ENCODE measurements at places on chromosomes 5 and 9. TPM values are rescaled to one million over a fixed set of nuclear protein-coding genes. Genes with fewer than 3 reads are reported as not detected.

DNA sequence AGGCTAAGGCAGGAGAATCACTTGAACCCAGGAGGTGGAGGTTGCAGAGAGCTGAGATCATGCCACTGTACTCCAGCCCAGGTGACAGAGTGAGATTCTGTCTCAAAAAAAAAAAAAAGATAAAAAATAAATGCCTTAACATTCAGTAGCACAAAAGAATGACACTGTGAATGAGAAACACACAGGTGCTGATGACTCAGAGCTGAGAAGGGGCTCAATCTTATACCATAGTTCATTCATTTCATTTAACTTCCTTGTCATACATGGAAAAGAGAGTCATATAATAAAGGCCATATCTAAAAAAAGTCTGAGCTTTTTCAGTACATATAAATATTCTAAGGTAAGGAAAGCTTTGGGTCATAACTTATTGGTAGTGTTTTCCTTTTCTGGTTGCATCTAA lies 40.6 kb downstream of the WWC1 start:
- H3K27me3 ChIP-seq = no peaks in the 10 kb centered on the region
- DNase-seq = no peak
- H3K4me1 ChIP-seq = no peaks in the 10 kb centered on the region
- H3K4me3 ChIP-seq = no peak overlapping the region
- no peaks in the 10 kb centered on the region for H3K36me3 ChIP-seq
- H3K27ac ChIP-seq = no peak overlapping the region

DNA sequence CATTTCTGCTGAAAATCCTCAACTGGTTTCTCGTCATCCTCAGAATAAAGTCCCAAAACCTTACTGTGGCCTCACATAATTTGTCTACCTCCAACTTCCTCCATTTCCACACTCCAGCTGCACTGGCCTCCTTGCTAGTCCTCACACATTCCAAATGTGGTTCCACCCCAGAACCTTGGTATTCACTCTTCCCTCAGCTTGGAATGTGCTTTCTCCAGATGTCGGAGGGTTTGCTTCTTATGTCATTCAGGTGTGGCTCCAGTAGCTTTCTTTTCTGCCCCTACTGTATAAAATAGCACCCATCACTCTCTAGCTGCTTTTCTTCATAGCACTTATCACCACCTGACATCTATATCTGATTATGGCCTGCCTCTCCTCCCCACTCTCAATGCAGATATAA lies 102.5 kb upstream of the IFNK start:
- H3K27me3 ChIP-seq = no peaks in the 10 kb centered on the region
- no peak overlapping the region for H3K27ac ChIP-seq
- no peaks in the 10 kb centered on the region for H3K36me3 ChIP-seq
- H3K4me3 ChIP-seq = no peak overlapping the region
- no peaks in the 10 kb centered on the region for H3K4me1 ChIP-seq
- no peak for DNase-seq

DNA sequence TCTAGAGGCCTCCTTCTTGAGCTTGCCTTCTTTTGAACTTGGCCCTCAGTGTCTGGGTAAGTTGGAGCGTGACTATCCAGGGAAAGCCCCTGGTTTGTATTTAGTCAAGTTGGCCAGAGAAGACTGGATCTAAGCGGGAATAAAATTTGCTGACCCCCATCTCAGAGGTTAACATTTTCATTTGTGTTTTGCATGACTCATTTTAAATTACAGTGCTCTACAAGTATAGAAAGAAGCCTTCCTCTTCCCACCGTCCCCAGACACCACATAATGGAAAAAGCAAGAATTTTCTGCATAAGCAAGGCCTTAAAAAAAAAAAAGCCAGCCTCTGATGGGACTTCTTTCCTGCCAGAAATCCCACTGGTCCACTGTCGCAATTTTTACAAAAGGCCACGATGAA lies 27.2 kb downstream of the PIK3R1 start:
- no peak overlapping the region for H3K27ac ChIP-seq
- H3K27me3 ChIP-seq = no peaks in the 10 kb centered on the region
- H3K4me1 ChIP-seq = peaks cover 8% of the 10 kb centered on the region
- no peak for DNase-seq
- H3K4me3 ChIP-seq = no peak overlapping the region
- H3K36me3 ChIP-seq = no peaks in the 10 kb centered on the region

Gene MOB3B
- 5.8 TPM for total RNA-seq

GRCh38 chr5:143383988-143384387 lies 19.5 kb downstream of the NR3C1 start:
- peaks cover 2% of the 10 kb centered on the region for H3K4me1 ChIP-seq
- no peak for DNase-seq
- no peaks in the 10 kb centered on the region for H3K27me3 ChIP-seq
- no peak overlapping the region for H3K27ac ChIP-seq

Gene FGF1
- 25.6 TPM for total RNA-seq

Gene PCDHGA12
- 18.8 TPM for total RNA-seq
